ENCODE measurements at places on chromosomes 5 and 9. TPM values are rescaled to one million over a fixed set of nuclear protein-coding genes. Genes with fewer than 3 reads are reported as not detected.

DNA sequence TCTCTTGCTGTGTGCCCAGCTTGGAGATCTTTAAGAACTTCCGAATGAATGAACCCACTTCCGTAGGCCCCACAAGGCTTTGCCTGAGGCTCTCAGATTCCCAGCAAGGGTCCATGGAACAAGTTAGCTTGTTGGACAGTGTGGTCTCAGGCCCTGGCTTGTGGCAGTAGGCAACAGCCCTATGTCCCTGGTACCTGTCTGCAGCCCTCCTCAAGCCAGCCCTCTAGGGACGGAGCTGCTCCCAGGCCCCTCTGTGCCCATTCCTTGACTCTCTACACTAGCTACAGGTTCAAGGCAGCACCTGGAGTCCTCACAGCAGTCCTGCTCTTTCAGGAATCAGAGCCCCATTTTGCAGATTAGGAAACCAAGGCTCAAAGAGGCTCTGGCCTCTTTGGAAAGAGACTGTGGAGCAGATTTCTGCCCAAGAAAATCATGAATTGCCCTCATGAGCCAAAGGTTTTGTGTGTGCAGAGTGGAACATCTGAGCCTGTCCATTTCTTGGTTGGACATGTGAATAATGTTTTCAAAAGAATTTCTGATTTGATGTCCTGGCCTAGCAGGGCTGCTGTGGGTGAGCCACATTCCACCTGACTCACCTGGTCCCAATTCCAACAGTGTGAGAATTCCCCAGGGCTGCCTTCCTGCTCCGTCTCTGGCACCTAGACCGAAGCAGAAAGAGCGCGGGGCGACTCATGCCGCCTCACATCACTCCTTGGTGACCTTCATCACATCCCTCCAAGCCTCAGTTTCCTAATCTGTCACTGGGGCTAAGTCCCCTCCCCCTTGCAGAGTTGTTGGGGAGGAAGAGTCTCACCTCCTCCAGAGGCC is 131.7 kb downstream of the BARX1 start:
- DNase-seq, result no peak

GRCh38 chr5:3709068-3709716 is 113.6 kb downstream of the IRX1 start:
- no peak for DNase-seq

- DNase-seq, result no peak
Measured at GRCh38 chr5:153696256-153696655, 205.8 kb downstream of the GRIA1 start.

- DNase-seq, result no peak
Measured at GRCh38 chr5:53501054-53501453, 20.6 kb downstream of the FST start.

- no peak for DNase-seq
Measured at GRCh38 chr5:59919484-59919883, 26.0 kb upstream of the PDE4D start.

DNA sequence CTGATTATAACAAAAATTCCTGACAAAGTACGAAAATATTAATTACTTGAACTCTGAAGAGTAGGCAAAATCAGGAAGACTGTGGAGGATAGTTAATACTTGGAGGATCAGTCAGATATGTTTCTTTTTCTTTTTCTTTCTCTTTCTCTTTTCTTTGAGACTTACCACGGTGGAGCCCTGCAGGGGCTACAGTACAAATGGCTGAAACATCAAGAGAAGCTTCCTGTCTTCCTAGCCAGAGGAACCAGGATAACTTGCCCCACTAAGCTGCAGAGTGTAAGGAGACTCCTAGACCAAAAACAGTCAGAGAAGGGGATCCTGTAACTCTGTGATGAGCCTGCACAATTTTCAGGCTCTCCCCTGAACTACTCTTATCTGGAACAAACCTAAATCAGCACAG is 324.6 kb upstream of the TYRP1 start:
- no peak for DNase-seq

The TCF7 gene
- total RNA-seq, result 4.8 TPM

GRCh38 chr5:115418788-115419187 is 122.3 kb upstream of the CCDC112 start:
- DNase-seq, result no peak

The SPATA31A3 gene
- total RNA-seq, result not detected

Data from A172 (cell line).